ENCODE measurements at places on chromosomes 11 and 22.

- no peak for DNase-seq
Observed at GRCh38 chr11:46378811-46379481, 2.5 kb upstream of the MDK start.

GRCh38 chr22:49574881-49575702, 252.6 kb downstream of the BRD1 start:
- no peak for DNase-seq

- DNase-seq: no peak
Observed at GRCh38 chr22:19167106-19167869, 11.2 kb downstream of the SLC25A1 start.

DNA sequence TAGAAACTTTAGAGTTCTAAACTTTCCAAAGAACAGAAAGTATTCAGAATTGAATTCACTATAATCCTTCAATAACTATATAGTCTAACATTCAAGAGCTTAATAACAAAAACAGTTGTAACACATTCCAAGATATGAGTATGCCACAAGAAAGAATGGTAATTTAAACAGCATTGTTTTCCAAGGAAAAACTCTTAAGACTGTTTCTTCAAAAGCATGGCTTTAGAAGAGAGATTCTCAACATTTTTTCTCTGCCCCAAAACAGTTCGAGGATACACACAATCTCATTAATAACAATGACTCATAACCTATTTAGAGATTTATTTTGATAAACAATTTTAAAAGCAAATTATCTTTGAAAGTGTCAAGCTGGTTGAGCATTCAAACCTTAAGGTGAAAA, 16.7 kb upstream of the ARHGAP32 start:
- no peak for DNase-seq

DNA sequence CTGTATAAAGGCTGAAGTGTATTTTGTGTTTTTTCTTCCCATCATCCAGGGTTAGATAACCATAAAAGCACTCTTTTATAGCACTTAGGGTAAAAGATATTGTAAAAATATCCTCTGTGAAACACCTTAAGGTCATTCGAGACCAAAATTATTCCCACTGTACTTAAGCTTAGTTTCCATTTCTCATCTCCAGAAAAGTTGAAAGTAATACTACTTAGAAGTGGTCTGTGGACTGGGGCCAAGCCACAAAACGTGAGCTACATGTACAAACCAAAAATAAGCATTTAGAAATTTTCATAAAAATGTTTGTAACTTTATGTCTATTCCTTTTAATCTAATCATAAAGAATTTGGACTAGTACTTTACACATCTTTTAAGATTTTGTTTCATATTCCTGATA, 142.0 kb upstream of the NTM start:
- no peak for DNase-seq

DNA sequence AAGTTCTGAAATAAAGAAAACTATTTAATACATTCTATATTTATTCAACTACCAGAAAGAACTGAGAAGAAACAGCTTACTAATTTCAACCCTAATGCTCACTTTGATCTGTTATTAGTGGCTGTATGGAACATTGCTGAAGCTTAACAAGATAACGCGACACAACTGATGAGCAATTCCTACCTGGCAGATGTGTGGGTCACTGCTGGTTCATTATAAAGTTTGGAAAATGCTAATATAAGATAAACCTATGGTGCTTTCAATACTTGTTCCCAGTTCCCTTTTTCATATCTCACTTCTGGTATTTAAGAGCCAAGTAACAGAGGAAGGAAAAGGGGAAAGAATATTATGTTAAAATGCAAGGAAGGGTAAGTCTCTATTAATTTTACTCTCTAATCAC, 10.5 kb downstream of the CTSC start:
- DNase-seq: no peak

DNA sequence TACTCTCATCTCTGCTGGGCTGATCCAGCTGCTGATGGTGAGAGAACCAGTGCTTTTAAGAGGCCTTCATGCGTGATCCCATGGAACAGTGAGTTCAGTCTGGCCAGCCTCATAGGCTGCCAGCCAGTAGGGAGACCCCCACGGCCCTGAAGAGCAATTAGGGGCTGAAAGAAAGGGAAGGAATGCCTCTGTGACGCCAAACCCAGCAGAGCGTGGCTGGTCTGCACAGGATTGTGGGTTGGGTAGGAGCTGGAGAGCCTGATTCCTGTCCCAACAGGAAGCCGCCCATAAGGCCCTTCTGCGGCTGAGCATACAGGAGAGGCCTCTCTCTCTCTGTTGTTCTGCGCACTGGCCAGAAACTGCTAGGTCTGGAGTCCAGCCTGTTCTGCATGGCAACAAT, 181.5 kb upstream of the E2F8 start:
- DNase-seq: no peak

DNA sequence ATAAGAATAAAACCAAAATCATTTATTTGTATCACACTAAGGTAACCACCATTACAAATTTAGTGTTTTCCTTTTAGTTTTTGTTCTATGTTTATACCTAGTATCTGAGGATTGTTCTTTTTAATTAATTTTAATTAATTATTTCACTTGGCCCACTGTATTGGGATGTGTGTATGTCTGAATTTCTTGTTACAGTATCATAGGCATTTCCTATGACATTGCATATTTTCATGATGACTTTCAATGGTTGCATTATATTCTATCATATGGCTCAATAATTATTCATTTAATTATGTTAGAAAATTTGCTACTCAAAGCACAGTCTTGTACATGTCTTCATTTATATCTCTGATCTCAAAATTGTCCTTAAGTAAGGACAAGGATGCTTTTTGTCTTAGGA, 41.0 kb downstream of the C11orf71 start:
- no peak for DNase-seq

DNA sequence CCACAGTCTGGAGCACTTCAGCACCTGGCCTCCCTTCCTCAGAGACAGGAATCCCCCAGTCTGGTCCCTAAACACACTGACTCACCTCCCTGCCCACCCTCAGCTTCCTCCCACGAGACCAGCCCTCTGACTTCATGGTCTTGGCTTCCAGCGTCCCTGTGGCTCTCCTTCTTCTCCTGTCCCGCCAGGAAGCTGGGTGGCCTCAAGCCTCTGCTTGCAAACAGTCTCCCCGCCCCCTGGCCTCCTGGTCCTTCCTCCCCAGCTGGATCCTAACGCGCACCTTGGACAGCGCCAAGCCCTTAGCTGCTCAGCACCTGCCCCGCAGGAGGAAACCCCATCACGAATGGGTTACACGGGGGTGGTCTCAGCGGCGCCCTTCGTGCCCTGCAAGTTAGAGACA, 4.5 kb downstream of the NCF4 start:
- no peak for DNase-seq

GRCh38 chr22:41863472-41863871, 30.6 kb downstream of the SREBF2 start:
- DNase-seq: no peak

DNA sequence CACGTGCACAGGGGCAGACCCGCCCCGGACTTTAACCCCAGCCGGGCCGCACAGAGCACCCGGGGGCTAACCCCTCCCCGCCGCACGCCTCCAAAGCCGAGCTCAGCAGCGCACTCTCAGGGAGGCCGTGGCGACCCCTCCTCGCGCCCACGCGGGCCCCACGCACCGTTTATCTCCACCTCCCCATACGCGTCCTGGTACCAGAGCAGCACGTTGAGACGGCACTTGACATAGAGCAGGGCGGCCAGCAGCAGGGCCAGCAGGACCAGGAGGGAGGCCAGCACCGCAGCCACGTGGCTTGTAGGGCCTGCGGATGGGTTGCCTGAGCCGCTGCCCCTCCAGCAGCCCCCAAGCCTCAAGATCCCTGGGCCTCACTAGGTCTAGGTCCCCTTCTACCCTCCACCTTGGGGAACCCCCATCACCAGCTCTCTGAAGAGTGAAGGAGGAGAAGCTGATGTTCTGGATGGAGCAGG, 7.1 kb downstream of the SIGIRR start:
- DNase-seq: no peak

DNA sequence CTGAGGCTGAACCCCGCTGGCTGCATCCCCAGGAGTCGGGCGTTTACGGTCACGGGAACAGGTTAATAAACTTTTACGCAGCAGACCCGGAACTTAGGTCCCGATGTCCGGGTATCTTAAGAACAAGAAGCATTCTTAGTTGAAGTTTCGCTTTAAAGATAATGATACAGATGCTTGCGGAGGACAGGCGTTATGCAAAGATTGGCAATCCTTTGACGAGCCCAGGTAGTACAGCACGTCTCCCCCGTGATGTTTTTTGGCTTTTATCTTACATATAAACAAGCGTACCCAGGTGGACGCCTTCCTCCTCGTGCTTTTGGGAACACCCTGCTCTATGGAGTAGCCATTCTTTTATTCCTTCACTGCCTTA, 871 bp upstream of the TOLLIP start:
- DNase-seq: no peak

DNA sequence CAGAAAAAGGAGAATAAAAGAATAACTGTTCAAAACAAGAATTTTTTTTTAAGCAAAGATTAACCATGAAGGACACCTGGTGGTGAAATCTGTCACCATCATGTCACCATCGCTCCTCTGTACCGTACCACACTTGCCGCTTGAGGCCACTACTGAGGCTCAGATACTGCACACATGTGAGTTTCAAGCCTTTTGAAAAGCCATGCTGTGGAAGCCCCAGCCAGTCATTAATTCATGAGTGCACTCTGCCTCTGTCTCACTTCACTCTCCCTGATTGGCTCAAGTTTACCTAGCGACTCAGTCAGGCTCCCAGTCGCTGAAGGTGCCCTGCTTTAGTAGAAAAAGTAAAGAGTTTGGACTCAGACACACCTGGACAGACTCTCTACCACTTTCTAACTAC, 6.6 kb upstream of the MS4A12 start:
- DNase-seq: no peak

GRCh38 chr11:20707876-20708275, 38.5 kb downstream of the NELL1 start:
- no peak for DNase-seq

DNA sequence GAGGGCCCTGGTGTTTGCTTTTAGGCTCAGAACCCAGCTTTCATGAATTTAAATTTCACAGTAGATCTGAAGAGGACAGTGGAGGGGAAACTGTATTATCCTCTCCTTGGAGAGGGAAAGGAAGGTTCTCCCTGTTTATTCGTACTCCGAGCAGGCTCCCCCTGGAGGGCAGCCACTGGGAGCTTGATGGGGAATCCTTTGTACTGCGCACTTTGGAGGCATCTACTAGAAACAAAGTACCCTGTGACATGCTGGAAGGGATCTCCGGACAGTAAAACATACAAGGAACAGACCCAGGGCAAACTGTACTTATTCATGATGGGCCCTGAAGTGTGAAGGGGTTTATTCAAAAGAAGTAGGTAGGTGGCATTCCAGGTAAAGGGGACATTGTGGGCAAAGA, 27.2 kb downstream of the NAV2 start:
- DNase-seq: no peak

DNA sequence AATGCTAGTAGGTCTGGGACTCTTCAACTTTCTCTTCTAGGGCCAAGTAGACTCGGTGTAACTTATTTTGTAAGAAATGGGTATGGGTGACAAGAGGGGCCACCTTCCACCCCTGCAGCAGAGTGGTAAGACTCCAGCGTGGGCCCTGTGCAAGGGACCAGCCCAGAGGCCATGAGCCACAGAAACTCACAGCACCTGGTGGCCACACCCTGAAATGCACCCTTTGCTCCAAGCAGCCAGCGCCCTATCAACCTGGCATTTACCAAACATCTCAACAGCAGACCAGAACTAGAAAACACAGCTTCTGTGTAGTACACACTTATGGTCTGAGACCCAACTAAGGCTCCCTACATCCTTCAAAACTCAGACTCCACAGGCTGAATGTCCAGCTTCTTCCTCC, 5.7 kb downstream of the CDCA5 start:
- DNase-seq: peak; percentile 23

DNA sequence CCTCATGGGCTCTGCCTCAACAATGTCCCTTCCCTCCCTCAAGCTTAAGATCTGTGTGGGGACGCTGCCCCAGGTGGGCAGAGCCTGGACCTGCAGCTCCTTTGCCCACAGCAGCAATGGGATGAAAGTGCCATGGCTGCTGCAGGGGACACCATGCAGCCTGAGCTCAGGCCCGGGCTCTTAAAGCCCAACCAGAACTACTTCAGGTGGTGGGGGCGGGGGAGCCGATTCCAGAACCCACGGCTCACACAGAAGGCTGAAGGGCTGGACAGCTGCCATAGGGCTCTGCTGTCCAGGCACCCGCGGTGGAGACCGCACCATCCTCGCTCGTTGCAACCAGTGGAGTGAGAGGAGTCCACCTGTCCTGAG, 12.5 kb downstream of the CHID1 start:
- no peak for DNase-seq

DNA sequence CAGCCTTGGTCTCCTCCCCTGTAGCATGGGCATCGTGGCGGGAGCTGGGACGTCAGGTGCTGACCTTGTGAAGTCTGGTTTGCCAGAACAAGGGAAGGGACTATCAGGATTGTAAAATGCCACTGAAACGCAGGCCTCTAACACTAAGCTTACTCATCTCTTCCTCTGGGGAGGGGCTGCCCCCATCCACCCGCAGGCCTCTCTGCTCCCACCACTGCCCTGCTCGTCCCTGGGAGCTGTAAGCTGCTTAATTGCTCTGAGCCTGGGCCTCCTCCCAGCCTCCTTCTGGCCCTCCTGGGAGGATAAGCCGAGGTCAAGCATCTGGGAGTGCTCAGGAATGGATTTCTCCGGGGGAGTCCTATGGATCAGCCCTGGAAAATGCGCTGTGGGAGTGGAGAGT, 8.4 kb downstream of the SHISAL1 start:
- DNase-seq: no peak

Data from activated CD8-positive, alpha-beta memory T cell treated with anti-CD3 and anti-CD28 coated beads for 4 hours (primary cell).